Activated CD4-positive, alpha-beta T cell treated with anti-CD3 and anti-CD28 coated beads for 4 hours (primary cell): ENCODE measurements at places on chromosomes 13 and 19.

DNA sequence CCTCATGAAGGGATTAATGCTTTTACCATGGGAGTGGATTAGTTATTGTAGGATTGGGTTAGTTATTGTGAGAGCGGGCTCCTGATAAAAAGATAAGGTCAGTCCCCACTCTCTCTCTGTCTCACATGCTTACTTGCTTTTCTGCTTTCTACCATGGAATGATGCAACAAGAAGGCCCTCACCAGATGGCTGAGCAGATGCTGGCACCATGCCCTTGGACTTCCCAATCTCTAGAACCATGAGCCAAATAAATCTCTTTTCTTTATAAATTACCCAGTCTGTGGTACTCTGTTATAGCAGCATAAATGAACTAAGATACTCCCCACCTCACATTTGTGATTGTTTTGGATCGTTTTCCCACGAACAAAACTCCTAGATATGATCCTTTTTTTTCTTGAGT, 353.8 kb downstream of the DNAJC15 start:
- DNase-seq: no peak

- DNase-seq: no peak
These were observed 95.0 kb downstream of the GPC5 start for GRCh38 chr13:91493442-91493841.

GRCh38 chr19:17073869-17074633, 1.2 kb downstream of the HAUS8 start:
- no peak for DNase-seq

DNA sequence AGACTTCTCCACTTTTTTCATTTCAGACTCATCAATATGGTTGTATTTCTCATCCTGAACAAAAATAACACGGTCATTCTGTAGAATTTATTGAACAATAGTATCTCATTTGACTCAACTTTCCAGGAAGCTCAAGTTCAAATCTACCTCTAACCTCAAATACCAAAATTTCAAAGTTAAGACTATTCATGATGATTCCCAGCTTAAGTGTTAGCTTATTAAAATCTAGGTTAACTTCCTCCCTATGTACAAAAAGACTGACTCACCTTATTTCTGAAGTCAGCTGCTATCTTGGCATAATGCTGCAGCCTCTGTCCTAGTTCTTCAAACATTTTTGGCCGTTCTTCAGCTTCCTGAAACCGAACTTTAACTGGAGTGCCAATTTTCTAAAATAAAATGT, 23.2 kb downstream of the HSPH1 start:
- no peak for DNase-seq

DNA sequence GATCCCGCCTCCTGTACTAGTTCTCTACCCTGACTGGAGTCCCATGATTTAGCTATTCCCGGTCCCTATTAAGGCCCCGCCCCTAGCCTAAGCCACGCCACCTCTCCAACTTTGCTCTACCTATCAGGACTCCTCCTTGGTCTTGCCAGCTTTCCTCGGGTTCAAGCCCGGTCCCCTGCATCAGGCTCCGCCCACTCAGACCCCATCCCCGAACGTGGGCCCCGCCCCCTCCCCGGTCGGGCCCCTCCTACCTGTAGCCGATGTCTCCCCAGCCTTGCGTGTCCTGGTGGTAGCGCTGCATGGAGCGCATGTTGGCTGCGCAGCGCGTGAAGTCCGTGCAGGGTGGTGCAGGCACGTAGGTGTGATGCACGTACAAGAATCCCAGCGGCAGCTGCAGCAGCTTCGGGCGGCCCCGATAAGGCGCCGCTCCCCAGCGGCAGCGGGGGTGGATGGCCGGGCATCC, 7.3 kb upstream of the RASAL3 start:
- no peak for DNase-seq

GRCh38 chr19:28400953-28401671, 811.8 kb downstream of the UQCRFS1 start:
- DNase-seq: no peak

DNA sequence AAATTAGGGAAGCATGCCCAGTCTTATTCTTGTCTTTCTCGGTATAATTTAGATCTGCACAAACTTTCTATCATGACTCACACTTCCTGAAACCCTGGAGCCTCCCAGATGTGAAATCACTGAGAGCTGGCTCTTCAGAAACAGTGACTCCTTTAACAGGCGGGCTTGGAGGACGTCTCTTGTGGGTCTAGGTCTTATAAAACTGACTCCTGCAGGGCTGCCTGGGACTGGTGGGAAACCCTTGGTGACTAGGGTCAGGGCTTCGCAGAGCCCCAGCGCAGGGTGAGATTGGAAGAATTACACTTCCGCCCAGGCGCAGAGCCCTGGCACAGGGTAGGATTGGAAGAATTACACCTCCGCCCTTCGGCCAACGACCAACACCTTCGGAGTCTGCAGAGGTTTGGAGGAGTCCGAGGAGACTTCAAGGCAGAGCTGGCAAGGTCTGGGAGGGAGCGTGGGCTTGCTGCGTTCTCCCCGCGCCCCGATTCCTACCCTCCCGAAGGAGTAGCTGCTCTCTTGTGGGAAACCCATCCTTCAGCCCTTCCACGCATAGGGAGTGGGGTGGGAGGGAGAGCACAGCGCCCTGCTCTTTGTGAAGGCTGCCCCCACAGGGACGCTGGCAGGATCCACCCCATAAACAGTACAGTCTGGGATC, 43.4 kb upstream of the MAP3K10 start:
- DNase-seq: no peak

- no peak for DNase-seq
These were observed 650.8 kb upstream of the MIR17HG start for GRCh38 chr13:90696656-90697055.

DNA sequence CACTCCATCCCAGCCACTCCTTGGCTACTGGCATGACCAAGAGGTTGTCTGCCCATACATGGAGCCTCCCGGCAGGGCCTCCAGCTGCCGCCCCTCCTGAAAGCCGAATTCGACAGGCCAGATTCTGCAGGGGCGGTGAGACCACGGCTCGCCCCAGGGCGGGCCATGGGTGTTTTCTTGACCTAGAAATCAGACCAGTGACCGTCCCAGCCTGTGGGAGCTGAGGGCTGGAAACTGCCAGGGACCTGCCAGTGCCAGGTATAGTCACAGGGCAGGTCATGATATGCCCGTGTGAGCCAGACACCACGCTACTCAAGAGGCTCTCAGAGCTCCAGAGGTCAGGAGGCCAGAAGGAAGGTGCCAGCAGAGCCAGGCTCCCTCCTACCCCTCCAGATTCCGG, 16.8 kb downstream of the DAPK3 start:
- DNase-seq: no peak

- DNase-seq: peak; percentile 59
These were observed 5.3 kb upstream of the HCN2 start for GRCh38 chr19:584240-585001.

DNA sequence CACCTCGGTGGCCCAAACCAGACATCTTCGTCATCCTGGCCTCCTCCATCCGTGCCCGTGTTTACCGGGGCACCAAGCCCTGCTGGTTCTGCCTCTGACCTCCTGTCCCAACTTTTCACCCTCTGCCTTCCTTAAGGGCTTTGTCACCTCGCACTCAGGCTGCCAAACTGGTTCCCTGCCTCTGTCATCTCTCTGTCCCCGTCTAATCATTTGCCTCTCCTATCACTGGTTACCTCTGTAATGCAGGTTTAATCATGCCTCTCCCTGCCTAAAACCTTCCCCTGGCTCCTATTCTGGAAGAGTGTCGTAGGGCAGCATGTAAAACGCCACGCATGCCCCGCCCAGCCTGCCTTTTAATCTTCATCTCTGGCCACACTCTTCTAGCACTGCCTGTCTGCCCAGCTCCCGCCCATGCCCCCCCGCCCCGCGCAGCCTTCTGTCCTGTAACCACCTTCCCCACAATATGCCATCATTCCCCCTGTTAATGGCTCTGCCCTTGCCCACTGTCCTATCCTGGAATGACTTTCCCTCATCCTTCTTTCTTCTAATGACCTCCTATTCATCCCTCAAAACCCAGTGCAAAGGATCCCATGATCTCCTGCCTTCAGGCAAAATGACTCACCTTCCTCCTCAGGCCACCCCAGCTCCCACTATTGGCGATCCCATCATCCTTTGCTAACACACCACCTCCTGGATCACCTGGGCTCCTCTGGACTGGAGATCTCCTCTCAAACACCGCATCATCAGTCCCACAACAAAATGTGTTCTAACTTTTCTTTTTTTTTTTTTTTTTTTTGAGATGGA, 66.7 kb downstream of the PEX11G start:
- DNase-seq: no peak

DNA sequence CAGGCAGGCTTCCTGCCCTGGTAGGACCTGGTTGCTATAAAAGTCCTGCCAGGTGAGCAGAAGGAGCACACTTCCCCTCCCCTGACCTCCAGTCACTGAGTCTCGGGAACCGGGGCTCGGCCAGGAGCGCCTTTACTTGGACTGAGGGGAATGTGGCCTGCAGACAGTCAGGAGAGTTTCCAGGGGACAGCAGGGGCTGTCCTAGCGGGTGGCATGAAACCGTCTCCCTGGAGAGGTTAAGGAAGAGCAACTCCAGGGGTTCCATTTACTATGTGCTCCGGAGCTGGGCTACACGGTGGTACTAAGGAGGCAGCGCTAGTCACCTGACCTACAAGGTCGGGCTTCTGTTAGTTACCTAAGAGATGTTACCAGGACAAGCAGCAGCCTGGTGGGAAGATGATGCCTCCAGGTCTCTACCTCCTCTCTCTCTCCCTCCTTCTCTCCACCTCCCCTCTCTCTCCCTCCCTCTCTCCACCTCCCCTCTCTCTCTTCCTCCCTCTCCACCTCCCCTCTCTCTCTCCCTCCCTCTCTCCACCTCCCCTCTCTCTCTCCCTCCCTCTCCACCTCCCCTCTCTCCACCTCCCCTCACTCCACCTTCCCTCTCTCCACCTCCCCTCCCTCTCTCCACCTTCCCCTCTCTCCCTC, 4.1 kb upstream of the CNOT3 start:
- DNase-seq: no peak

DNA sequence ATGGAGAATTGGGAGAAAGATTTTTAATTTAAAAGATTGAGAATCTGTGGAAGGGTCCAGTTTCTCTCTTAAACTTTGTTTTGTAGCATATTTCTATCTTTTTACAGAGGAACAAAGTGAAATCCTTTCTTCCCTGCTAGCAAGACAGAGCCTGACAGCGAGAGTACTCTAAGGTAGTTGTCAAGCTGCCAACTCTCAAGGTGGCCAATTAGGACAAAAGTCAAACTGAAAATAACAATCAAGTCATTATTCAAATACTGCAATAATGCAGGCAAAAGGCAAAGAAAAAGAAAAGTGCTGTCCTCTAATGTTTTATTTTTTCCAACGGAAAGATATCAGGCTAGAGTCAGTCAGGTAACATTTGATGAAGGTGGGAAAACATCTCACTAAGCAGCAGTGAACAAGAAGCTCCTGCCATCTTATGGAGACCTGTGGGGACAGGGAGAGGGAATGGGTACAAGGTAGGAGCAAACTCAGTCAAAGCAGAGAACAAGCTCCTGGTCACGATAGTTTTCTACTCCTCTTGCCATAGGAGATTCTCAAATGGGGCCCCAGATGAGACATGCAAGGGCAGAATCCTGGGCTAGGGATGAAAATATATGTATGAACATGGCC, 801.9 kb upstream of the SLITRK1 start:
- DNase-seq: no peak

DNA sequence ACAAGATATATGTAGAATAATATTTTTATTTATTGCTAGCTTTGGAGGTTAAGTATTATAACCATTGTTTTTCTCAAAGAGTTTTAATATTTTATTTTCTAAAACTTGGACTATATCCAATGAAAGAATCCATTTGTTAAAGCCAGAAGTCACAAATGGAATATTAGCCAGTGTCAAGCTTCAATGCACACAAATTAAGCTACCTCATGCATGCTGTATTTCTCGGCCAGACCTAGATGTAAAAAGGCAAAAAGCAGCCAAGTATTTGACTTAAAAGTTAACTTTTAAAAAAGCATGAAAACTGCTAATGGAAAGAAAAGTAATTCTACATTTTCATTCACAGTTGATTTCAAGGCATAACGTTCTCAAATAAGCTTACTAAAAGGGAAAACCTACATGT, 160.0 kb upstream of the ATXN8OS start:
- DNase-seq: no peak

DNA sequence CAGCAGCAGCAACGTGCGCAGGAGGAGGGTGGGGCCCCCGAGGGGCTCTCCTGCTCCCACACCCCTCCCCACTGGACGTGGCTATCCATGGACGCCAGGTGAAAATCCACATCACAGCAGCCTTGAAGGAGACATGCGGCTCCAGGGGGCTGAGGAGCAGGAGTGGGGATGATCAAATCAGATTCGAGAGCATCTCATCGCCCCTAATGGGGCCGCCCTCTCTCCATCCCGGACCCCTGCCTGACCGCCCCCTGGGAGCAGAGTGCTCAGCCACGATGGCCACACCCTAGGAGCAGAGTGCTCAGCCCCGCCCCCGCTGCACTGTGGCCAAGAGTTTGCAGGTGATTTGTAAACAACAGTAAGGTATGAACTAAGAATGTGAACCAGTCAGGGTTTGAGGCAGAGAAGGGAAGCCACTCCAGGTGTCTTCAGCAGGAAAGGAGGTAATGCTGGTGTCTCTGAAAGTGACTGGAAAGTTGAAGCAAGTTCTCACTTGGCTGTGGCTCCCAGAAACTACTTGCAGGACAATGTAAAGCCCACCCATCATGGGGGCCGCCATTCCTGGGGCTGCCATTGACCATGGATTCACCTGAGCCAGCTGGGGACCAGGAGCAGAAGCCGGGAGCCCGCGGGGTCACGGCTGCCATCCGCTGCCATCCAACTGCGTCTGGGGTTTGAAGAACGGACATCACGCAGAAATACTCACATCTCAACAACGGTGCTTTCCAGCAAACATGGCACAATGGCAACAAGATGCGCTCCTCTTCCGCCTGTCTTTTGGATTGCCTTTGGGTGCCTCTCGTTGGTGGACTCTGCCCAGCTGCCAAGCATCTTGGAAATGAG, 71.8 kb downstream of the SPACA7 start:
- DNase-seq: no peak

DNA sequence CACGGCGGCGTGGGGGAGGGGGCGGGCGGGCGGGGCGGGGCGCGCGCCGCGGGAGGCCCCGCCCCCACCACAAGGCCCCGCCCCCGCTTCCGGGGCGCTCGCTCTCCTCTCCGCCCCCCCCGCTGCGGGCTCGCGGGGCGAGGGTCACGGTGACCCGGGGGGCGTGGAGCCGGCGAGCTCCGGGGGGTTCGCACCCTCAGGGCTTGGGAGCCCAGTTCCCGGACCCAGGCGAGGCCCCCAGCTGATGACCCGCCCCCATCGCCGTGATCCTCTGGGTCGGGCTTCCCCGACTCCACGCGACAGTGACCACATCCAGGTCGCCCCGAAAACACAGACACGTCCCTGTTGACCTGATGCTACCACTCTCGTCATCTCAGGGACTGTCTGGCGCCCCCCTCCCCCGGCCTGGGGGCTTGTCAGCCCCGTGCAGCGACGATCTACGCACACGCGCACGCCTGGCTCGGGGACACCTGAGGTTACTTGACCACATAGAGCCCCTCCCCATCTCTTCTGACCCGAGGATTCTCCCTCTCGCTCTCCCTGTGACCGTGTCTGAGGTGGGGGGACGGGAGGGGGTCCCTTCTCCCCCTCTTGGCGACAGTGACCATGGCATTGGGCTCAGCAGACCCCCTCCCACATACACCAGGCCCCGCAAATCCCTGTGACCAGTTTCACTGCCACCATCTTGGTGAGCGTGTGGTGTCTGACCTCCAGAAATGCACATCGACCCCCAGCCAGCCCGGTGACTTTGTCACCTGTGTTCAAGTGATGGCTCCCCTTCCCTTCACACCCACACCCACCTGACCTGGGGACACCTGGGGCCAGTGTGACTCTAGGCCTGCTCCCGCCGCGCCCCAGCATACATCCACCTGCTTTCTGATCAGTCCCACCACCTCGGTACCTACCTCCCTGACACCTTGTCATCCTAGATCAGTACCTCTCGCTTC, 670 bp downstream of the MAP2K7 start:
- no peak for DNase-seq

- DNase-seq: no peak
These were observed 9.1 kb downstream of the AP2S1 start for GRCh38 chr19:46841458-46842083.
